ENCODE measurements at places on chromosomes 7 and 10. TPM values are rescaled to one million over a fixed set of nuclear protein-coding genes. Genes with fewer than 3 reads are reported as not detected.

KIAA1549 gene
- 7.4 TPM for total RNA-seq

CFAP46 gene
- 0.39 TPM for total RNA-seq

- peak overlapping the region; percentile 94 for H3K4me3 ChIP-seq
- no peak overlapping the region for H3K27ac ChIP-seq
- peak; percentile 43 for DNase-seq
- no peaks in the 10 kb centered on the region for H3K4me1 ChIP-seq
Measured at GRCh38 chr10:99658622-99659030, 683 bp upstream of the ENTPD7 start.

DNA sequence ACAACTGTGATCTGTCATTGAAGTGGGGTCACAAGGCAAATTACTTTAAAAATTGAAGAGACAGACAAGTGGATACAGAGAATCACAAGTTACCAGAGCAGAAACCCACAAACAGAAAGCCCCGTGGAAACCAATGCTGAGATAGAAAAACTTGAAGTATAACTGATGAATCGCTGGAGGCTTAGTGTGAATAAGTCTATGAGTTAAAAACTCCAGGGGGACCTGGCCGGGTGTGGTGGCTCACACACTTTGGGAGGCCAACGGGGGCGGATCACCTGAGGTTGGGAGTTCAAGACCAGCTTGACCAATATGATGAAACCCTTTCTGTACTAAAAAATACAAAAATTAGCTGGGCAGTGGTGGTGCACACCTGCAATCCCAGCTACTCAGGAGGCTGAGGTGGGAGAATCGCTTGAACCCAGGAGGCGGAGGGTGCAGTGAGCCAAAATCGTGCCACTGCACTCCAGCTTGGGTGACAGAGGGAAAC lies 69.7 kb upstream of the ZNRF2 start:
- no peaks in the 10 kb centered on the region for H3K36me3 ChIP-seq
- H3K27me3 ChIP-seq: no peaks in the 10 kb centered on the region
- H3K4me1 ChIP-seq: no peaks in the 10 kb centered on the region
- no peak overlapping the region for H3K27ac ChIP-seq
- H3K4me3 ChIP-seq: no peak overlapping the region

DNA sequence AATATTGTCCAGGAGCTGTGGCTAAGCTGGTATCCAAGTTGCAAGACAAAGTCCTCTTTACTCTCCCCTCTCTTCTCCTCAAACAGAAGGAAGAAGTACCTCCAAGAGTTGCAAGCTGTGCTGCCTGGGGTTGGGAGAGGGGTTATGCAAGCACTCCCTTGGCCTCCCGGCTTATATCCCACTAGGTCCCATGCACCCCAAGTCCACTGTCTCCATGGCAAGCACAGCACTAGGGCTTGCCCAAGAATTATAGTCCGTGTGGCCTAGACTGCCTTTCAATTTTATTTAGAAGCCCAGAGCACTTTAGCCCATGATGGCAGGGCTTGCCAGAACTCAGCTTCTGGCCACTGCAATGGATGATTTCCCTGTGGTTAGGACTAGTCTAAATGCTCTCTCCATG lies 40.4 kb upstream of the TECTB start:
- H3K27ac ChIP-seq: no peak overlapping the region
- DNase-seq: no peak
- H3K27me3 ChIP-seq: no peaks in the 10 kb centered on the region

DNA sequence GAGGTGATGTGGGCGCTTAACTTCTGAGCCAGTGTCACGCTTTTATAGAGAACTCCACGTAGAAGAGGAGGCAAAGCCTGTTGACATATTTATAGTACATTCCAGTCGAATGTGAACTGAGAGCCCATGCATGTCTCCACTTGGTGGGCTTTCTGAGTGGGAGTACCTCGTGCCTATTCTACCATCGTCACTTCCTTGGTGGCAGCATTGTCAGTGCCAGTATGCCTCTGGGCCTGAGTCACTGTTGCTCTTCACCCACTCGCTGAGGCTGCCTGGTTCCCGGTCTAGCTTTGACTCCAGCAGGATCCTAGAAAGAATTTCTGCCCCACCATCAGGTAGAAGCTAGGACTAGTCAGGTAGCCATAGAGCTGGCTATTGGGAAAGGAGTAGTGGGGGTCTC lies 30.0 kb upstream of the CDH23 start:
- H3K36me3 ChIP-seq: no peaks in the 10 kb centered on the region
- H3K4me3 ChIP-seq: no peak overlapping the region
- no peaks in the 10 kb centered on the region for H3K4me1 ChIP-seq
- H3K27ac ChIP-seq: no peak overlapping the region
- no peak for DNase-seq

All from pancreas (tissue), 10 donors.